Stimulated activated CD4-positive, alpha-beta T cell treated with anti-CD3 and anti-CD28 coated beads, Interleukin-12 subunit alpha, Interleukin-12 subunit beta, amount 100 ng/mL, for 48 hours (primary cell): ENCODE measurements at places on chromosomes 6 and 20.

DNA sequence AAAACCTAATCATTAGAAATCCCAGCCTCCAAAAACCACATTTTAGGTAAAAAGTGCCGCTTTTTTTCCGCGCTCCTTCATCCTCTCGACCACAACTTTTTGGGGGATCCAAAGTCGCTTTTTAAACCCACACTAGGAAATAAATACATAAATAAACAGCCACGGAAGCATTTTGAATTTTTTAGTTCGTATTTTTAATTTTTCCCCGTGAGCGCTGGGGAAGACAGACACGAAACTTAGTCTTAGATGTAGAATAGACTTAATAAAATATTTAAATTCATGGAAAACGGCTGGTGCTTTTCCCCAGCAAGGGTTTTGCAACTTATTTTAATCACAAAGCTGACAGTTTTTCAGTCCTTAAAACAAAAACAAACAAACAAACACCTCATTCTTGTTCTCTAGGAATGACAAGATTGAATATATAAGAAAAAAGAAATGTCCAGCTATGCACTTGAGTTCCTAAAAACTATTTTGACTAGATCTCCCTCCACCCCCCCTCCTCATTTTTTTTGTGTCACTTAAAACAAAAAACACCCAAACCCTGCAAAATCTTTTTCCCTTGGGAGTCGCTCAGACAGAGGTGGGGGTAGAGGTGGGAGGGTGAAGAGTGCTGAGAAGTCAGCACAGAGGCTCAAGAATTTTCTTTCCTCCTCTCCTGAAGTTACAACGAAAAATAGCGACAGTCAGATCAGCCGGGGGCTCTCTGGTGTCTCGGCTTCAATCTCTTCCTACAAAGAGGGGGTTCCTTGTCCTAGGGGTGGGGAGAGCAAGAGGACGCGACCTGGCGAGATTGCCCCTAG, 43.4 kb upstream of the SUPT3H start:
- DNase-seq = no peak

DNA sequence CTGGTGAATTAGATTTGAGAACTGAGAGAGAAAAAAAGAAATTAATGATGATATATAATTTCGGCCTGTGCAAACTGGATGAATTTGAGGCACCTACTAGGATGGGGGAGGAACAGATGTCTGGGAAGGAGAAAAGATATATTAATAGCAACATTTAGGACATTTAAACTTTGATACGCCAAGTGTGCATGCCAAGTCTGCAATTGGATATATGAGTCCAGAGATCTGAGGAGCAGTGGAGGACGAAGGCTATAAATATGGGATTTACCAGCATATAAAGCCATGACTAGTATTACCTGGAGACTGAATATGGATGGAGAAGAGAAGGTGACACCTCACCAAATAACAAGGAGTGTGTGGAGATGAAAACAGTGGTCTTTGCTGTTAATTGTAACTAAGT, 272.6 kb upstream of the HSF2 start:
- DNase-seq = no peak

DNA sequence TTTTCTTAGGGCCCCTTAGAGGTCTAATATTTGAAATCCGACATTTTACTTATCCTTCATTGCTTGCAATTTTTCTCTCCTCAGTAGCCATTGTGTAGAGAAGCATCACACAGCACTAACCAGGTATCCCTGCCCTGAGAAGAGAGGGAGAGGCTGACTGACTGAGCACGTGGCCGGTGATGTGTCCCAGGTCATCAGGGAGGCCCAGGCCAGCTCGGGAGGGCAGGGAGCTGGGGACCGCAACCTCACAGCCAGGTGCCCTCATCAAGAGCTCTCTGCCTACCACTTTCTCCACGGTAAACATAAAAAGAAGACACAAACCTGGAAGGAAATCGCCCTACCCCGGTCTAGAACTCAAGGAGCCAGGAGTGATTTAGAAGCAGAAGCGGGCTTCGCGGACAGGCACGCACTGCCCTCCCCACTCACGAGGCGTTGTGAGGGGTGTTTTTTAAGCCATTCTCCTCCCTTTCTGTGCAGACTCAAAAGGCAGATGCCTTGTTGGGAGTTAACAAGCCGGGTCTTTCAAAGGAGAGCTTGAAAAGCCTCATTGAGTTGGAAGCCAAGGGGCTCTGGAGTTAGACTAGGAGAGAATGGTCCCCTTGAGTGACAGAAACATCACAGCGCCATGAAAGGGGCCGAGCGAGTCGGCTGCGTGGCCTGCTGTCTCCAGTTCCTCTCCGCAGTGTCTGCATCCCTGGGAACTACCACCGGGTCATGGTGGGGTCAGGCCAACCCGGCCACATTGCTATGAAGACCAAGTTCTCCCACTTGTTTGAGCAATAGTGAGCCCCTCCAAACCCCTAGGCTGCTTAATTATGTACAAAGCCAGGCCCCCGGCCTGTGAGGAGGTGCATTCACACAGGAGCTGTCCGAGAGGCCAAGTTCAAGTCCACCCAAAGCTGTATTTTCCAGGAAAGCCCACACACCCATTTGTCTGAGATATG, 285.4 kb downstream of the CDH4 start:
- no peak for DNase-seq

DNA sequence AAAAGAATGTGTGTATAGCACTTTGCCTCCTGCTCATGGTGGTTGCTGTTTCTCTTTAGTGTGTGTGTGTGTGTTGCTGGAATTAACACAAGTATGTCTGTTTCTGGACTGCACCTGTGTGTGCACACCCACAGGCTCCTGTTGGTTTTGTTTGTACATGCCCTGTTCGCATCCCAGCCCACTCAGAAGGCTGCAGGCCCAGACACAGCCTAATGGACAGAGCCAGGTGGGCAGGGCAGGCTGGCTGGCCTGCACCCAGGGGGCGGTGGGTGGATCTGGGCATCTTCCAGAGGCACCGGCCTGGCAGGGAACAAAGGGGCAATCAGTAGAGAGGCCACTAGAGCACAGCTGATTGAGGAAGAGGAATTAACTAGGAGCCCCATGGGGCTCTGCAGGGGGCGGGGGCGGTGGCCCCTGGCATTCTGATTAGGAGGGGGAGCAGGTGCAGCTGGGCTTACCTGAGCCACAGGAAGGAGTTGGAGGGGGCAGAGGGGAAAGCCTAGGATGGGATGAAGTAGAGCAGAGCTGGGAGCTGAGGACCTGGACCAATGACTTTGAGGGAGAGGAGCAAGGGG, 21.9 kb downstream of the CD40 start:
- no peak for DNase-seq

DNA sequence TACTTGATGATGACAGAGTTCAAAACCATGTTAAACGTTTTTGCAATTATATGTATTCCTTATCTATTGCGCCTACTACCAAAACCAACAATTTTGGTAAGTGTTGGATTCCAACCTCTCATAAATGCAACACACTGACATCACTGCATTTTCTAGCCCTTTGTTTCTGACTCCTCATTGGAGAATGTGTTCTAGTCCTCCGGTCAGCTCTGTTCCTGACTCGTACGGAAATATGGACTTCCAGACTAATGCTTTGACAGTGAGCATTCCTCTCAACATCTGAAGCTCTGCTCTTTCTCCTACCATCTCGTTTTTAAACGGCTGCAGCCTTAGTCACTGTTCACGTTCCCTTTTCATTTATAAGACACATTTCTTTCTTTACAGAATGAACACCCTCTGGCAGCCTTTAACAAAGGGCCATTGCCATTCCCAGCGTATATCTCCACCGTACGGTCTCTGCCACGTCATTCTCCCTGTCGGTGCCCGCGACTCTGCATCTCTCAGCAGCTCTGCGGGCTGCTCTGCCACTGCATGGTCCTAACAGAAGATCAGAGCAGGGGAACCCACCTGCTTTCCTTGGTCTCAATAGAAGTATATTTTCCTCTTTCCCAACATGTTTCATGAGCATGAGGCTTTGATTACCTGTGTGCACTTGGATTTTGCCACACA, 103.0 kb upstream of the SYNDIG1 start:
- no peak for DNase-seq

GRCh38 chr20:53672484-53673129, 79.0 kb upstream of the ZNF217 start:
- DNase-seq = no peak

GRCh38 chr6:17972074-17972952, 15.1 kb downstream of the KIF13A start:
- no peak for DNase-seq
